ENCODE measurements at places on chromosomes 16 and 17. TPM values are rescaled to one million over a fixed set of nuclear protein-coding genes. Genes with fewer than 3 reads are reported as not detected.

DNA sequence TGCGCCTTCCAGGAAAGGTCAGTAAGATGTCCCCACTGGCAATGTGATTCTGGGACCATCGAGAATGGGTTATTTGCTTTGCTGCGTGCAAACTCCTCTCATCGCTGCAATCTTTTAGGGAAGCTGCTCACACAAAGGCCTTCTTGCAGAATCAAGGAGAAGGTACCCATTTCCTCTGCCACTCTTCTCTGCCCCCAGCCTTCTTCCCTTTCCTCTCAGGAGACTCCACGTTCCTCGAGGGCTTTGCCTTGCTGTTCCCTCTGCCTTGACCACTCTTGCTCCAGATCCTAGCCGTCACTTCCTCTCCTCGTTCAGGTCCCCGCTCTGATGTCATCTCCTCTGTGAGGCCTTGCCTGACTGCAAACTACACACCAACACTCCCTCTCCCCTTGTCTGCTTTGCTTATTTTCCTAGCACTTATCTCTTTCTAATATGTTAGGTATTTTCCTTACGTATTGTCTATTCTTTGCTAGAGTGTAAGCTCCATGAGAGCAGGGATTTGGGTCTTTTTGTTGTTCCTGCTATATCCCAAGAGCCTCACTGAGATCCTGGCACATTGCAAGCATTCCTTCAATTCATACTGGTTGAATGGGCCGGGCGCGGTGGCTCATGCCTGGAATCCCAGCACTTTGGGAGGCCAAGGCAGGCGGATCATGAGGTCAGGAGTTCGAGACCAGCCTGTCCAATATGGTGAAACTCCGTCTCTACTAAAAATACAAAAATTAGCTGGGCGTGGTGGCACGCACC is 5.3 kb upstream of the CRK start:
- no peak for DNase-seq

DNA sequence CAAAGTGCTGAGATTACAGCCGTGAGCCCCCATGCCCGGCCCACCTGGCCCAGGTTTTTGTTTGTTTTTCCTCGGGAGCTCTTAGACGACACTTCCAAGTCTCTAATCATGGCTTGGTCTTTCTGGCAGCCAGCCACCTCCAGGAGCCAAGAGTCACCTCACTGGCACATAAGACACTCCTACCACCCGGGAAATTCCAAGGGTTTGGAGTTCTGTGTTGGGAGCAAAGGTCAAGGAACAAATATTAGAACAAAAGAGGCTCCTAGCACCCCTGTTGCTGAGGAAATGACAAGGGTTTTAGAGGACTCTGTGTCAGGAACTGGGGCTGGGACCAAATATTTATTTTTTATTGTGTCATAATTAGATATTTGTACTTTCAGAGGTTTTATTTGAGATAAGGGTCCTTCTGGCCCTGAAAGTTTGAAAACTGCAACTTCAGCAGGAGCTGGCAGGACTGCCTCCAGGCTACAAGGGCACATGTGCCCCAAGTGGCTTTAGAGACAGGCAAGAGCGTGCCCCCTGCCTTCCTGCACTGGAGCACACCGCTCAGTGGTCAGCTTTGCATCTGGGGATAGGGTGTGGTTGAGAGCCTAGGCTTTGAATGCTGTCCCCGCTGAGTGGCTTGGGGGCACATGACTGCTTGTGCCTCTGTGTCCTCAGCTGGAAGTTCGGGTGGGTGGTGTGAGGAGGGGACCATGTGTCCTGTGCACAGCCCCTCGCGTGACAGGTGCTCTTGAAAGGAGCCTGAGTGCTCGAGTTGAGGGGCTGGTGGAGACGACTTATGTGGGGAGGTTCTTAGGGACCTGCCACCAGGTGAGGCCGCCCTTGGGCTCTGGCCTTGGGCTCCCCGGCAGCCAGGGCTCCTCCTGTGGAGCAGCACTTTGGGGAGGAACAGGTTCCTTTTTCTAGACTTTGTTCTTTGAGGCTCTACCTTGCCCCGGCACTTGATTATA is 29.7 kb downstream of the MGRN1 start:
- no peak for DNase-seq

DNA sequence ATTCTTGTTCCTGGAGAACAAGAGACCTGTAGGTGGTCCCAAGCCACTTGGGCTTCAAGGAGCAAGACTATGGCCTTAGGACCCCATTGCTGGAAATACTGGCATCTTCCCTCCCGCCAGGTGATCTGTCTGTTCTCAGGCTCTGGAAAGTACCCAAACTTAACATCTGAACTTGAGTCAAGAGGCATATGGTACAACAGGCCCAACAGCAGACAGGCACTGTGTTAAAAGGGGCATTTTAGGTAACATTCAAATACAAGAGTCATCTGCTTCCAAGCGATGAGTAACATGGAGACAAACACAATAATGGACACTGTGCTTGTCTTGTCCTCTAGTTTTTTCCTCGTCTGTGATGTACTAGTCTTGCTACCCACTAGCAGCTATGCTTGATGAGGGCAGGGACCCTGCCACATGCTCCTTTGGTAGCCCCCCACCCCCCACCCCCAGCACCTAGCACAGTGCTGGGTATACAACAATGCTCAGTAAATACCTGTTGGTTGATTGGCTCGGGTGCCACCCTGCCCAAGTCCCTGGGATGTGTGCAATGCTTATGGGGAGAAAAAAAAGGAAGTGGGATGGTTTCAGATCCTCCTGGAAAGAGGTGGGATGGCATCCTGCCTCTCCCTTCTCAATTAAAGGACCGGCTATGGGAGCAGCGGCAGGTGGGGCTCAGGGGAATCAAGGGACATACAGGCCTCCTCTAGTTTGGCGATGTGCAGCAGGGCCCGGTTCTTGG is 19.4 kb downstream of the CSF3 start:
- no peak for DNase-seq

KRTAP9-4 gene
- not detected for total RNA-seq
